ENCODE measurements at places on chromosomes 2 and 18. TPM values are rescaled to one million over a fixed set of nuclear protein-coding genes. Genes with fewer than 3 reads are reported as not detected.

DNA sequence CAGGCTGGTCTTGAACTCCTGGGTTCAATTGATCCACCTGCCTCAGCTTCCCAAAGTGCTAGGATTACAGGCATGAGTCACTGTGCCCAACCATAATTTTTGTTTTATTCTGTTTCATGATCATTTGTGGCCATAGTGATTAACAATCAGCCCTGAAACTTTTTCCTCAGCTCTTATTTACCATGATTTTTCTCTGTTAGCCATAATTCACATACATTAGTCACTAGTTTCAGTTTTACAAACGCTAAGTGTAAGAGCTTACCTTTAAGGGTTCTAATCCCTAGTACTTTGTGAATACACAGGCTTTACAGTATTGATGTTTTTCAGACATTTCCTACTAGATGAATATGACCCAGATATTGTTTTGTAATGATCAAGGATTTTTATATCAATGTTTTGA, 216.1 kb downstream of the DPP4 start:
- DNase-seq, result no peak
- H3K27me3 ChIP-seq, result no peaks in the 10 kb centered on the region
- no peak overlapping the region for H3K4me3 ChIP-seq
- no peak overlapping the region for H3K27ac ChIP-seq

DNA sequence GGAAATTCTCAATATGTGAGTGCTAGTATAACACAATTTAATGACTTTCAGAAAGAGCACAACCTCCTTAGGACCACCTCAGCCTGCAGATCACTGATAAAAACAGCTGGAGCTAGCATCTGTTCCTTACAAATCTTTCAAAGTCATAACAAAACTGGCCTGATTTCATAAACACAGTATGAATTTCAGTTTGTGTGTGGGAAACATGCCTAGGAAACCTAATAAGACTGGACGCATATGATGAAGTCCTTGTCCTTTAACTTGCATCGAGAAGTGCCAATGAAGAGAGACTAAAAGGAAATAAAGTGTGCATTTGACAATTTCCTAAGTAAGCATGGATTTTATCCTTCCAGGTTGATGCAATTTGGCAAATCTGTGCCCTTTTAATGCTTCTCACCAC, 74.1 kb upstream of the KLHL14 start:
- no peak overlapping the region for H3K27ac ChIP-seq
- no peaks in the 10 kb centered on the region for H3K36me3 ChIP-seq
- DNase-seq, result no peak
- H3K4me1 ChIP-seq, result no peaks in the 10 kb centered on the region
- H3K4me3 ChIP-seq, result no peak overlapping the region

CAPN14 gene
- total RNA-seq, result not detected

HJURP gene
- total RNA-seq, result not detected

MYO7B gene
- not detected for total RNA-seq

- peaks cover 10% of the 10 kb centered on the region for H3K4me1 ChIP-seq
- no peak overlapping the region for H3K4me3 ChIP-seq
- H3K36me3 ChIP-seq, result no peaks in the 10 kb centered on the region
- DNase-seq, result no peak
Measured at GRCh38 chr2:26758790-26759321, 5.2 kb upstream of the SLC35F6 start.

DNA sequence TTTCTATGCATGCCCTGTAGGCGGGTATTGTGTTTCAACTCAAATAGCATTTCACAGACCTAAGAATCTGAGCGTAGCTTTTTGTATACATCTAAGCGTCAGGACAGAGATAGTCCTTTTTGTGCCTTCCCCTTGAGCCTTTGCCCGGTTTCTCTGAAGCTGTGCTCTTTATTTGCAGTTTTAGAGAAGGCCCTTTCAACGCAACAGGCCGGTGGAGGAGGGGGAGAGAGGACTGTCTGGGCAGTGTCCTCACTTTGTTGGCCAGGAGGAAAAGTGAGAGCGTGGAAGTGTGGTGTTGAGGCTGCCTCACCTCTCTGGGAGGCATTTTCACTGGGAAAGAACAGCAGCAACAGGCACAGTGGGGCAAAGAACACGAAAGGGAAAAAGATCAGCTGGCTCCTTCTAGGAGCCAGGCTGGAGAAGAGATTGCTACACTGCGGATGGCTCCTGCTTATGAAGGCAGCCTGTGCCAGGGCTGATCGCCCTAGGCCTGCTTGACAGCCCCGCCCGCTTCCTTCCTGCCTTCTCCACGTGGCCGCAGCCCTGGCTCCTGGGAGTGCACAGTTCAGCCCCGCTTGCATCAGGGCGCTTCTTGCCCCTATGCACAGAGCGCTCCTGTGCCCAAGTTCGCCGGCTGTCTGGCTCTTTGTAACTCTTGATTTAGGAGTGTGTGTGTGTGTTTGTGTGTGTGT, 195.6 kb upstream of the POU3F3 start:
- H3K36me3 ChIP-seq, result no peaks in the 10 kb centered on the region
- no peaks in the 10 kb centered on the region for H3K4me1 ChIP-seq
- H3K27me3 ChIP-seq, result no peaks in the 10 kb centered on the region
- DNase-seq, result no peak

GRCh38 chr2:46239847-46240181, 57.4 kb upstream of the EPAS1 start:
- H3K27me3 ChIP-seq, result no peaks in the 10 kb centered on the region
- no peaks in the 10 kb centered on the region for H3K4me1 ChIP-seq
- H3K36me3 ChIP-seq, result no peaks in the 10 kb centered on the region
- no peak for DNase-seq

DNA sequence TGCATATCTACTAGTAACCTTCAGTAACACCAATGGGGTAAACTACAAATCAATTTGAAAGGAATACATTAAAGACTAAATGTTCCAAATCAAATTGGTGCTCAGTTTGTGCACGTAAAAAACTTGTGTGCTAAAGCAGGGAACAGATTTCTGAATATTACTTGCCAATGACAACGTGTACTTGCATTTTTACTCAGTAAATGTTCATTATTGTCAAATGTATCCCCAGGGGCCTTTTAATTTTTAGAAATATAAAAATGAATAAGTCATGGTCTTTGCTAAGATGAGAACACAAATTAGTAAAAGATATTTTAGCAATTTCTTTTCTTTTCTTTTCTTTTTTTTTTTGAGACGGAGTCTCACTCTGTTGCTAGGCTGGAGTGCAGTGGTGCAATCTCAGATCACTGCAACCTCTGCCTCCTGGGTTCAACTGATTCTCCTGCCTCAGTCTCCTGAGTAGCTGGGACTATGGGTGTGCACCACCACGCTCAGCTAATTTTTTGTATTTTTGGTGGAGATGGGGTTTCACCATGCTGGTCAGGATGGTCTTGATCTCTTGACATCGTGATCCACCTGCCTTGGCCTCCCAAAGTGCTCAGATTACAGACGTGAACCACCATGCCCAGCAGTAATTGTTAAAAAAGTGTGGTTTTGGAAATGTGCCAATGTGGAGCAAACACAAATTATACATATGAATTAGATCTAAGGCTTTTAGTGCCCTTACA, 52.6 kb downstream of the PMAIP1 start:
- H3K27me3 ChIP-seq, result no peaks in the 10 kb centered on the region
- no peaks in the 10 kb centered on the region for H3K4me1 ChIP-seq
- H3K36me3 ChIP-seq, result no peaks in the 10 kb centered on the region
- no peak overlapping the region for H3K27ac ChIP-seq
- no peak for DNase-seq

DNA sequence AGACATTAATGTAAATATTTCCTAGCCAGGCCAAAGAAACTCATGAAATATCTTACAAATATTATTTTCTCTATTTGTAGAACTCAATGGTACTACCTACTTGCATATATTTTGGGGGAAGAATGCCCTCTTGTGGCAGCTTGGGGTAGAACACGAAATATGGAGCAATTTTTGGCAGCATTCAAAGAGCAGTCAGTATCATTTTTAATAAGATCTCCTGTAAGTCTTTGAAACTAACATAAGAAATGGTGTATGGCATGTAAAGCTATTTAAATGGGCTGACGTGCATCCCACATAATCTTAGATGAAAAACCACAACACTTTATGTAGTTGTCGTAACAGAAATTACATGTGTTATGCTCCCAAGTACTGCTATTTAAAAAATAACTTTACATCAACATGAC, 62.3 kb upstream of the CCDC195 start:
- H3K27me3 ChIP-seq, result no peaks in the 10 kb centered on the region
- no peak overlapping the region for H3K4me3 ChIP-seq
- H3K27ac ChIP-seq, result no peak overlapping the region
- DNase-seq, result no peak
